ENCODE measurements at places on chromosomes 13 and 19. TPM values are rescaled to one million over a fixed set of nuclear protein-coding genes. Genes with fewer than 3 reads are reported as not detected.

DNA sequence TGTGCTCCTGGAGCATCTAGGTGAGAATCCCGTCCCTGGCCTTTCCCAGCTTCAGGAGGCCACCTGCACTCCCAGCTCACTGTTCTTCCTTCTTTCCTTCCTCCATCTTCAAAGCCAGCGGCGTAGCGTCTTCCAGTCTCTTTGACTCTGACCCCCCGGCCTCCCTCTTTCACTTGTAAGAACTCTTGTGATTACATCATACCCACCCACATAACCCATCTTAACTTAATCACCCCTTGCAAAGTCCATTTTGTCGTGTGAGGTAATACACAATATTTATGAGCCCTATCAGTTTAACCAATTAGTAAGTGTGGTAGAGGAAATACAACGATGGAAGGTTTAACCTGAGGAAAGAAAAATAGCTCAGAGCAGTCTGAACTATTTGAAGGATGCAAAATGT is 4.6 kb upstream of the CDC16 start:
- DNase-seq, result no peak

DNA sequence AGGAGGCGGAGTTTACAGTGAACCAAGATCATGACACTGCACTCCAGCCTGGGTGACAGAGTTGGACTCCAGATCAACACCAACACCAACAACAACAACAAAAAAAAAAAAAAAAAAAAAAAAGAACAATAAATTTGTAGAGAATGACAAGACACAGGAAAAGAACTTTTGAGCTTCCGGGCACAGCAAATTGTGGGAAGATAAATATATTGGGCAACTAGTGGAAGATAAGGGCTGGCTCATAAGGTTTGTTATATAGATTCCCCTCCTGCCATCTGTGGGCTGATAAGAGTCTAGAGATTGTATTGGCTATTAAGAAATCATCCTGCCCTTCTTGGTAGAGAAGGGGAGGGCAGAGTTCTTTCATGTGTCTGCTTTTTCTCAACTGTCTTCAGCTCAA is 33.1 kb upstream of the CYP2S1 start:
- no peak for DNase-seq

DNA sequence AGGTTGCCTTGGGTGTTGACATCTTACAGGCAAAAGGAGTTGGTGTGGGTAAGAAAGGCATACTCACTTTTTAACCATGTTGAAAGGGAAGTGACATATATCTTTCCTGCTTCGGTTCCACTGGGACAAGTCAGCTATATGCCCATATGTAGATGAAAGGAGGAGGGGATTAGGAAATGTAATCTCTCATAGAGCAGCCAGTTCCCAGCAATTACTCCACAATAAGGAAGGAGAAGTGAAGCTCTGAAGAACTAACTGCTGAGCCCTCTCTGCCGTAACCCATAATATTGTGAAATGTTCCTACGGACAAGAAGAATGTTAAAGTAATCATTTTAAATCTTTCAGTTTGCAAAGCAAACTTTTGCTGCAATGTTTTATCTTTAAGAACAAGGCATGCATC is 82.2 kb downstream of the EDNRB start:
- DNase-seq, result no peak

GRCh38 chr19:40348961-40349507 is 539 bp downstream of the PLD3 start:
- DNase-seq, result peak; percentile 25

DNA sequence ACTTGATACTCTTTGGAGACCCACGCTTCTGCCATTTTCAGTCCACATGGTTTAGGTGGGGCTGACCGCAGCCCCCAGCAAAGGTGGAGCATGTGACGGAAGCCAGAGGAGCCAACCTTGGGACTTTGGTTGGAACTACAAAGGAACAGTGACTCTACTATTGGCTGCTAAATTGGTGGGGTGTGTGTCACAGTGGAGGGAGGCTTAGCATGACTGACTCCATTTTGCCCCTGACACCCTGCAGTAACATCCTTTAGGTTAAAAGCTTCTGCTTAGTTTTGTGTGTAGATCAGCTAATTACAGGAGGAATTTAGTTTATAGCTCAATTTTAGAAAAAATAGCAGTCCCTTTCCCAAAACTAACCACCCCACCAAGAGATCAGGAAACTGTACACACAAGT is 6.6 kb downstream of the SDHAF1 start:
- DNase-seq, result no peak

DNA sequence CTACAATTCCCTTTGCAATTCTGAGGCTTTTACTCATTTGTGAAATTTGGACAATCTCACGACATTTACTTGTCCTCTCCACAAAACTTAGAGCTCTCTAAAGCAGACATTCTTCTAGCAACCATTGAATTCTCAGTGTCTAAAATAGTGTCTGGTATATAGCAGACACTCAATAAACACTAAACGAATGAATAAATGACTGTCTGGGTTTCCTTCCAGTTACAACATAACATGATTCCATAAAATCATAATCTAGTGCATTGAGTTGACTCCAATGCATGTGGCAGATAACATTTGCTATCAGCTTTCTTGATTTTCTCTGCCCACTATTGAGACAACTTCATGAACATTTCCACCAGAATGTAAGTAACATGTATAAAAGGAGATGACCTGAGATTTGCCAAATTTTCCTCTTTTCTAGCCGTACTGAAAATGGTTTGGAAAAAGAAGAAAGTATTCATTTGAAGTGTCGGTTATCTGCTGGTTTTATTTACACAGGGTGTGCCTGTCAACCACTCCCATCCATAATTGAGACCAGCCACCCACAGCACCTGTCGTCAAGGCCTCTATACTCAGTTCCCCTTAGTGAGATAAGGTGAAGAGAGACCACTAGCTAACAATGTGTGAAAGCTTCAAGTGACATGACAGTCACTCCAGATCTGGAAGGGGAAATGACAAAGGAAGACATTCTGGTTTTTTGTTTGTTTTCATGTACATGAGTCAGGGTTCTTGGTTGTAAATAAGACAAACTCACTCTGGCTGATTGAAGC is 4.8 kb upstream of the SERP2 start:
- DNase-seq, result no peak

DNA sequence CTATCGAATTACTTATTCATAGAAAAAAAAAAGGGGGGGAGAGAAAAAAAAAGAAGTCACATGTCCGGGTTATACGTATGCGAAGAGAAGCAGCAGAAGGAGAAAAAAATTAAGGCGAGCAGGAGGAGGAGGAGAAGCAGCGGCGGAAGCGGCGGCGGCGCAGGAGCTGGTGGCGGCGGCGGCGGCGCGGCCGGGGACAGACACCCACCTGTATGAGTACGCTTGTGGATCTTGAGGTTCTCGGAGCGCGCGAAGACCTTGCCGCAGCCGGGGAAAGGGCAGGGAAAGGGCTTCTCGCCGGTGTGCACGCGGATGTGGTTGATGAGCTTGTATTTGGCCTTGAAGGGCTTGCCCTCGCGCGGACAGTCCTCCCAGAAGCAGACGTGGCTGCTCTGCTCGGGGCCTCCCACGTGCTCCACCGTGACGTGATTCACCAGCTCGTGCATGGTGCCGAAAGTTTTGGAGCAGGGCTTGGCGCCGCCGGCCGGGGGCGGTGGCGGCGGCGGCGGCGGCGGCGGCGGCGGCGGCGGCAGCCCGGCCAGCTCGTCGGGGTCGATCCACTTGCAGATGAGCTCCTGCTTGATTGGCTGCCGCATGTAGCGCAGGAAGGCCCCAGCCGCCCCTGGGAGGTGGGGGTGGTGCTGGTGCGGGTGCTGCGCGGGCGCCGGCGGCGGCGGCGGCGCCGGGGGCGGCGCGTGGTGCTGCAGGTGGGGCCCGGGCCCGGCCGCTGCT is 1.5 kb downstream of the ZIC5 start:
- no peak for DNase-seq

- DNase-seq, result no peak
Measured at GRCh38 chr13:26557051-26557392, 461 bp upstream of the WASF3 start.

- DNase-seq, result no peak
Measured at GRCh38 chr13:107733276-107733675, 482.1 kb downstream of the LIG4 start.

GRCh38 chr13:34931572-34931971 is 10.5 kb upstream of the NBEA start:
- no peak for DNase-seq

DNA sequence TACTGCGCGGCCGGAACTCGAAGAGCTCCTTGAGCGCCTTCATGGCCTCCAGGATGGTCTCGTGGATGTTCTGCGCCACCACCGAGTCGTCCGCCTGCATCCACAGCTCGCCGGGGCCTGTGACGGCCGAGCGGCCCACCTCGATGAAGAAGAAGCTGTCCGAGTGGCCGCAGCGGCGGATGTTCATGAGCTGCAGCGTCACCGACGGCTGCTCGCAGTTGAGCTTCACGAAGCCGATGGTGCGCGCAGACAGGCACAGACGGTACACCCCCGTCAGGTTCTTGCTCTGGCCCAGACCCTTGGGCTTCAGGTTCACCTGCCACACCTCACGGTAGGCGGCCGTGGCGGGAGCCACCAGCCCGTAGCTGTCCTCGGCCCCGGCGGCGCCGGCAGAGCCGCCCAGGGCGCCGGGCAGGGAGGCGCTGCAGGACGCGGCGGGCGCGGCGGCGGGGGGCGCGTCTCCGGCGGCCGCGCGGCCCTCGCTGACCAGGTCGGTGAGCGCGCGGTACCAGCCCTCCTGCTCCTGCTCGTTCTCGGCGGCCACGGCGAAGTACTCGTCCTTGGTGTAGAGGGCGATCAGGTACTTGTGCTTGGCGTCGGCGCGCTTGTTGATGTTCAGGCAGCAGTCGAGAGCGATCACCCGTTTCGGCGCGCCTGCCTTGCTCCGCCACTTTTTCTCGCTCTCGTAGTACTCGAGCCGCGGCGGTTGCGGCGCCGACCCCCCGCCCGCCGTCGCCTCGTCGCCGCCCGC is 1.1 kb downstream of the IRS2 start:
- DNase-seq, result no peak

DNA sequence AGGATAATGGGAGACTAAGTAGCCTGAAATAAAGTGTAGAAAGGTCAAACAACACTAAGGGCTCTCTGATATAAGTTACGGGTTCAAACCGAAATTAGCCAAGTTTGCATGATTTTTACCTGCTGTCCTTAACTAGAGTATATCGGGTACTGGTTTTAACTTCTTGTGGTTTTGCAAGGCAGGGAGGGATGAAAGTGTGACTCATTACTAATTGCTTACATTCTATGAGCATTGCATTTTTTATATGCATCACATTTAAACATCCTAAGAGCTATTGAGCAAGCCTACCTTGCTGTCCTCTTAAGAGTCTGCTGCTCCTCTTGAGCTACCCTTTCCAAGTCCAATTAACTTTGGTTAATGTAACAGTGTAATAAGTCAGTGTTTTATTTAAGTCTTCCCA is 415.4 kb downstream of the SLITRK5 start:
- DNase-seq, result no peak

DNA sequence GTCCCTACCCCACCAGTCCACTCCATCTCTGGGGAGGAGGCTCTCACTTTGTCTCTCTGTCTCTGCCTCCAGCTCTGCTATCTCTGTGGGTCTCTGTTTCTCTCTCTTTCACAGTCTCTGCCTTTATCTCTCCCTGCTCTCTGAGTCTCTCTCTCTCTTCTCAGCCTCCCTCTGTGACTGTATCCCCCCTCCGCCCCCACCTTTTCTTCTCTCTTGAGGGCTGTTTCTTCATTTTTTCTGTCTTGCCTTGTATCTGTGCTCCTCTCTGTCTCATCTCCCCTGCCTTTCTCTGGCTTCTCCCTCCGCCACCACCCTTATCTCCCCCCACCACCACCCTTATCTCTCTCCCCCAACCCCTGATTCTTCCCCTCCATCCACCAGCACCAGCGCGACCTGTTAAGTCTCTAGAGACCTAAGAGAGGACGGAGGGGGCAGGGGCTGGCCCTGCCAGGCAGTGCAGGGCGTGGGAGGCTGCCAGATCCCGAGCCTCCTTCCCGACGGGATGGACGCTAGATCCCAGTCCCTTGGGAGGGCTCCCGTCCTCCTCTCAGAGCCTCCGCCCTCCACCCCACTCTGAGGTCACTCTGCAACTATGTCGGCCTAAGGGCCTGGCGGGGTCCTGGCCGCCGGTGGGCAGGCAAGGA is 1.0 kb downstream of the AXL start:
- DNase-seq, result no peak

GRCh38 chr19:28785971-28786370 is 427.0 kb downstream of the UQCRFS1 start:
- DNase-seq, result no peak

- no peak for DNase-seq
Measured at GRCh38 chr13:108037348-108037747, 178.0 kb downstream of the LIG4 start.

DNA sequence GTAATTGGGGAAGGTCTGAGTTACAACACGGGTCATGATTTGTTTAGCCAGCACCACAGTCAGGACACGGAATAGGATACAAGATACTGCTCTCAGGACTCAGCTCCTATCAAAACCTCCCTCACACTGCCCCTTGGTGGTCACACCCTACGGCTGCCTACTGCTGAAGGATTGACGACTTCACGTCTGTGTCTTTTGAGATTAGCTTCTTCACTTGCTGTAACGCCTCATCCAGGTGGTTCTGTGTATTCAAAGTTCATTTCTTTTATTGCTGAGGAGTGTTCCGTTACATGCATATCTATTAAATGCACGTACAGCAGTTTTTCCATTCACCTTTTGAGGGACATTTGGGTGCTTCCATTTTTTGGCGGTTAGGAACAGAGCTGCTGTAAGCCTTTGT is 46.3 kb downstream of the URI1 start:
- DNase-seq, result no peak

GRCh38 chr19:343941-344624 is 513 bp downstream of the MIER2 start:
- peak; percentile 37 for DNase-seq

DNA sequence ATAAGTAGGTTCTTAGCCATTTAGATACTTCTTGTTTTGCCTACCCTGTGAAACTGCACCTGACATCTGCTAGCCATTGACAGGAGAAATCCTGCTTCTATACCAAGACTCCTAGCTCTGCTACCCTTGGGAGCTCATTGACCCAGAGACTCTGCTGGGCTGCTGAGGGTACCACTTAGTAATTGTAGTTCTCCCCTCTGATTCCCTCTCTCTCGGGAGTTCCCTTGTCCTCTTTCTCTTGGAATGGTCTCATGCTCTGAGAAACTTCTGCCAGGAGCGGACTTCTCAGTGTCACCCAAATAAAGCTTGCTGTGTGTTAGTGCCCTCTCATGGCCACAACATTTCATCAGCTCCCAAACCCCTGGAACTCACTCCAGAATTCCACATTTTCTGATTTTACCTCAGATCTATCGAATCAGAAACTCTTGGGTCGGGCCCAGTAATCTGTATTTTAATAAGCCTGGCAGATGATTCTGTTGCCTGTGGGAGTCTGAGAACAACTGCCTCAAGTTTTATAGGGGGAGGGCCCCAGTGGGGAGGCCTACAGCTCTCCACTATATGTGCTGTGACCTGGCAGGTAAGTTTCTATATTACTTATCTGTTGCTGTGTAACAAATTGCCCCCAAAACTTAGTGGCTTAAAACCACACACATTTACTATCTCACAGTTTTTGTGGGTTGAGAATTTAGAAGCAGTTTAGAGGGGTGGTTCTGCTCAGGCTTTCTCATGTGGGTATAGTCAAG is 221.1 kb downstream of the TDRD3 start:
- DNase-seq, result no peak

GRCh38 chr19:53308339-53308811 is 25.2 kb upstream of the ZNF845 start:
- DNase-seq, result no peak

The GPX4 gene
- total RNA-seq, result 148 TPM

The RUBCNL gene
- total RNA-seq, result 352 TPM

The IGFL3 gene
- total RNA-seq, result not detected

The MAB21L1 gene
- not detected for total RNA-seq

The ATP12A gene
- not detected for total RNA-seq

The PNMA8A gene
- not detected for total RNA-seq

The ERICH6B gene
- total RNA-seq, result not detected

The RASAL3 gene
- total RNA-seq, result 52.0 TPM
